ENCODE measurements at places on chromosomes 3 and 15.

GRCh38 chr15:97459771-97460170 is 500.7 kb upstream of the ARRDC4 start:
- no peak for DNase-seq

GRCh38 chr15:70541511-70541910 is 221.8 kb downstream of the UACA start:
- no peak for DNase-seq

DNA sequence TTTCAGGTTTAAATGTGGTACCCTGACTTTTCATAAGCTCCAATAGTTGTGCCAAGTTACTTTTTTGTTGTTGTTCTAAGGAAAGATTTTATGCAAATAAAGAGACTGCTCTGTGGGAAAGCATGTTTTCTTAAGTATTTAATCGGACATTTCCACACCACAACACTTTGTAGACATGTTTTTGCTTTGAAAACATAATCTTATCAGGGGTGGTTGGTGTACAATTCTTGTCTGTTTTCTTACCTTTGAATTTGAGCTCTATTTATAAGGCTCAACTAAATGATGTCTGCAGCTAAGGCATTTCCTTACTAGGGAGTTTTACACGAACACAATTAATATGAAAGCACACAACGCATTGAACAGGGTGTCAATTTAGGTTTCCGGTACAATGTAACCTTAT is 81.5 kb upstream of the CDIN1 start:
- DNase-seq: no peak

DNA sequence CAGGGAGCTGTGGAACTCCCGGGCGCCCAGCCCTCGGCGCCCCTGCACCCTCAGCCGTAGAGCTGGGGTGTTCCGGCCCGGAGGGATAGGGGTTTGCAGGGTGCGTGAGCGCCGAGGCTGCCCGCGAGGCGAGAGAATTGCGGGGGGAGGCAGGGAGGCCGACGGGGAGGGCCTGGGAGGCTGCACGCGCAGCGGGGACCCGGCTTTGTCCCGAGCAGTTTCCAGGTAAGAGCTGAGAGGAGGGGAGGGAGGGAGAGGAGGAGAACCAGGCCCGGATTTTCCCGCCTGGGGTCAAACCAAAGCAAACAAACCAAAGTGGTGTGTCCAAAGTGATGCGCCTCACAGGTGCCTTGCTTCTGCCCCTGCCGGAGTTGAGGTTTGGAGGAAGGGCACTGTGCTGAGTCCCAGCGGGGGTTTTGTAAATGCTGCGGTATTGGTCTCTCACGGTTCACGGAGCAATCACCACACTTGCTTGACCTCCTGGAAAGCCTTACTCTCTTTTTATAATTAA is 146.4 kb downstream of the TJP1 start:
- no peak for DNase-seq

DNA sequence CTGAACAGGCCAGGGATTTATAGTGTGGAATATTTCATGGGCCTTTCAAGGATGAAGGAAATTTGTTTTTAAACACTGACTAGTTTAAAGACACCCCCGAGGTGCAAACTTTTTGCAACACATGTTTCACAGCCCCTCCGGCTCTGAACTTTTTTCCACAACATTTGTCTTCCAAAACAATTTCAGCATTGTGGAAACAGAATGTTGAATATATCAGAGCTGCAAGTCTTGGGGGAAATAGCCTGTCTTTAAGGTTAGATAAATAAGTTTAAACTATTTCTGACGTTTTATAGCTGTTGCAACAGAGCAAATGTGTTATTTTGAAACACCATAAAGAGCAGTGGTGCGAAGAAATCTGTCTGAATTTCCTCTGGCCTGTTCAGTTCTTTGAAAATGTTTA is 229.2 kb upstream of the GOLGA6L4 start:
- no peak for DNase-seq

DNA sequence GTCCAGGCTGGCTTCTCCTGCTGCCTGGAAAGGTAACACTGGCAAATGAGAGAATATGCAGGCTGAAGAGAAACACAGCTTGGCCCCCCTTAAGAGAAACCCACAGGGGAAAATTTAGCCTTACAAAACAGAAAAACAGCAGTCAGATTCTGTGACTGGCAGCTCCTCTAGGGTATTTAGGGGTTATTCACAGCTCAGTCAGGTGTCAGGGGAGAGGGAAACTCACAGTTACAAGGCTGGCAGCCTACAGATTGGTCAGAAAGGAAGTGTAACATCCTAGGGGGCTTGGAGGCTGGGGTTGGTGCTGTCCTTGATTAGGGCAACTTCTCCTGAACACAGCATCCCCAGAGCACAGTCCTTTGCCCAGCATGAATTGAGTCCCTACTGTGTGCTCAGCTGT is 81.4 kb downstream of the SEMA5B start:
- DNase-seq: no peak

- no peak for DNase-seq
Measured at GRCh38 chr3:81585056-81585455, 176.4 kb downstream of the GBE1 start.

- no peak for DNase-seq
Measured at GRCh38 chr3:67384760-67385397, 269.5 kb downstream of the SUCLG2 start.

- peak; percentile 25 for DNase-seq
Measured at GRCh38 chr3:3196148-3196861, 16.8 kb upstream of the CRBN start.

DNA sequence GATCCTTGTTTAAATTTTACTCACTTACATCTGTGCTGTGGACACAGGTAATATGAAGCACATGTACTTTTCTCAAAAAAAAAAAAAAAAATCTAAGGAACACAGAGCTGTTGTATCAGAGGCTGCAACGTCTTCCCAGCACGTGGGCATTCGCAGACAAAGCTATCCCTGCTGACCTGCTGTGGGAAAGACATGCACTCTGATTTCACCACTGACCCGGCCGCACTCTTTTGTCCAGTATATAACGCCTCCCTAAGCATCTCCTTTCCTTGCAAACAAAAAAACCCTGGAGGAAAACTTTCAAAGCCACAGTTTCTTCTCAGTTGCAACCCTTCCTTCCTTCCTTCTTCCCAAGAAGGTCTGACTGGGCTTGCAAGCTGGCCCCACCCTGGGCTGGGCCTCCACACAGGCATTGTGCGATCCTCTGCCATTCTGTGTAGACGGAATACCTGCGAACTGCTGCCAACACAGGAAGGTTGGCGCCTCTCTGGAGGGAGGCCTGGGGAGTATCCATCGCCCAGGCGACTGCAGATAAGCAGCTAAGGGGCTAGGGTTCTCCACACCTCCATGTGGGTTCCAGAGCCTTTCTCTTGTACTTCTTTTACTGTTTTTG is 50.8 kb downstream of the SLC12A8 start:
- DNase-seq: no peak

DNA sequence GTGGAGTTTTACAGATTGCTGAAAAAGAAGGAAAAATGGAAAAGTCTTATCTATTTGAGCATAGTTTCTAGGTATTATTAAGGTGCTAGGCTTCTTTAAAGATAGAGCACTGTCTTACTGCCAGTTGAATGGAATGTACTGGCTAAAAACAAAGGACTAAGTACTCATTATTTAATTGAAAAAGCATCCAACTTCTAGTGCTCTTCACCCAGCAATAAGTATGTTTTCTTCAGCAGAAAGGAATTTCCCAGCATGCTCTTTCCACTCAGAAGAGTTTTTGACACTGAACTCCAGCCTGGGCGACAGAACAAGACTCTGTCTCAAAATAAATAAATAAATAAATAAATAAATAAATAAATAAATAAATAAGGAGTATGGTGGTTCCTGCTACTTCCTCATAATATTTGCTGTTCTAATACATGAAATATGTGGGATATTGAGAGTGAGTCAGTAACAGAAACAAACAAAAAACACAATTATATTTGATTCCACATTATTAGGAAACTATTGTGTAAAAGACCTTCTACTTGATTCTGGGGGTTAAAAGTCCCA is 70.6 kb downstream of the ATP13A4 start:
- no peak for DNase-seq

DNA sequence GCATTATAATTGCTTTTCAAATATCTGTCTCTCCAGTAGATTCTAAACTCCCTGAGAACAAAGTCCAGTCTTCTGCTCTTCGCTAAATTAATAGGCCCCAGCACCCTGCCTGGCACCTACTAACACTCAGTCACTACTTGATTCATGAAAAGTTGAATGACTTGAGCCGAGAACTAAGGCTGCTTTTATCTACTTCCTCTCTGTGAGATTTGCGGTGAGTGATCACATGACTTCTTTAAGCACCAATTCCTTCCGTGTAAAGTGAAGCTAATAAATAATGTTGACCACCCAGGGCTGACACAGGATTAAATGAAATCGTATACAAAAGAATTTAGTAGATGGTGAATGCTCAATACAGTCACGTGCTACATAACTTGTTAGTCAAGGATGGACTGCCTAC is 44.6 kb upstream of the PGPEP1L start:
- DNase-seq: no peak

DNA sequence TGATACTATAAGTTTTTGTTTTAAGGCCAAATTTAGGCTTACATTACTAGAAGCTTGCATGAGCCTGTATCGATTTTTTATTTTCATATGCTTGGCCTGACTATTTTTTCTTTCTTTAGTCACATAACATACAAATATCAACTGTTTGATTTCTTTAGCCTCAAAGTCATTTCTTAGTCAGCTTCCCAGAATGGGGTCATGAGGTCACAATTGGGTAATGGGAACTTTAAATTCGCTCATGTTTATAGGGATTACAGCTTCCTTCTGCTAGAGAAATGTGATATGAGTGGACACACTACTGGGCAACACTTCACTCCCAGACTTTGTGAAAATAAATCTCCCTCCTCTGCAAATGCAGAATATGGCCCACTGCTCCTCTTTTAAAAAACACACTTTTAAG is 9.1 kb upstream of the TIPARP start:
- no peak for DNase-seq

GRCh38 chr3:186290796-186291195 is 71.2 kb downstream of the DGKG start:
- DNase-seq: no peak

DNA sequence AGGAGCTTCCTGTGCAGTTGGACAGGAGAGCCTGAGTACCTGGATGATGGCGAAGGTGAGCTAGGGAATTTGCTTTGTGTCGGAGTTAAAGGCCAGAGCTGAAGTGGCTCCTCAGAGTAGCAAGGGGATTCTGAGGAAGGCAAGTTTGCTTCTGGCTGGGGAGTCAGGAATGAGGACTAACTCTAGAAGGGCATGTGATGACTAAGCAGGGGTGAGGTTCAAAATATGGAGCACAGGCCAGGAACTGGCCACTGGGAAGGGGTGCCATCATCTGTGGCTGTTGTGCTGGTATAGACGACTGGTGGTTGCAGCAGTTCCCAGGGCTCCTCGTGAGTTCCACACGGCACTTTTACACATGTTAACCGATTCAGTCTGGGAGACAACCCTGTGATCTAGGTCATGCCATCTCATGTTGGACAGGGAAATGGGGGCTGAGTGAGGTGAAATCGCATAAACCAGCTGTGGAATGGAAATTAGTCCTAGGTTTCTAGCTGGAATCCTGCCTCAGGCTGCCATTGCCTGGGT is 100.8 kb downstream of the EEFSEC start:
- no peak for DNase-seq

DNA sequence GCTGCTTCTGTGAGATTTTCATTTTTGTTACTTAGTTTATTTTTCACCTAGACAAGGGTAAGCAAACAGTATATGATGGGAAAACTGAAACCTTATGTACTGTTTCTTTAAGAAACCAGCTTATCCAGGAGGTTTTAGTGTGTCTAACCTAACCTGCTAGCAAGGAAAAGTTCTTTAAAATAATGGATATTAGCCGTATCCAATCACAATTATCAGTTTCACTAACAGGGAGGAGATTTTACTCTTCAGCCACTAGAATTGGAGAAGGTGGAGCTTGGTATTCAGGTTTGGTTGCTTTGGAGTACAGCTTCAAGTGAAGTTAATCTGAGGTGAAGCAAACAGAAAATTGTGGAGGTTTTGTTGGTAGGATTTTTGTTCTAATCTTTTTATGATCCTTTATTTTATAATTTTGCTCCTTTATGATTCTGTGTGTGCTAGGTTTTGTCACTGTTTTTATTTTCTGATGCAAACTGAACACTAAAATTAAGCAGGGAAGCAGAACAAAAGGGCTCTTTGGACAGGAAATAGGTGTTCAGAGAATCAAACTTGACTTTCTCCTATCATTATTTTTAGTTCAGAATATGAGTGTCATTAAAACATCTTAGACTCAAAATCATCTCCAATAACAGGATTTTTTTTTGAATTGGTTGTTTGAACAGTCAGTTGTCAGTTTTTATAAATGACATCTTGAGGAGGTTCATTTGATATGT is 13.0 kb downstream of the ZFAND6 start:
- peak; percentile 86 for DNase-seq

DNA sequence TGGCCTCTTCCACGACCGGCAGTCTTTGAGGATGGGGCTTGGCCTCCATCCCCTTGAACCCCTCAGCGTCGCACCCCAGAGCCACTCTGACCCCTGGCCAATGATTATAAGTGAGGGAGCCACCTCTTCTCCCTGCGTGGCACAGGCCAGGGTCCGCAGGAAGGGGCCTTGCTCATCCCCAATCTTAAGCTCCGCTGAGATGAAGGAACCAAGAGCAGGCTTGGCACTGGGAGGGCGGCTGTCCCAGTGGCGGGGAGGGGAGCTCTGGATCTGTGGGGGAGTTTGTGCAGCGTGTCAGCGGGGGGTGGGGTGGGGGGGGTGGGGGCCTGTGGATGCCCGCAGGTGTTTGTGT is 13.8 kb upstream of the ADPGK start:
- DNase-seq: no peak

Measured in NCI-H1105 treated with DMSO at 0.1 percent for 48 hours (cell line).